ENCODE measurements at places on chromosomes 13 and 19. TPM values are rescaled to one million over a fixed set of nuclear protein-coding genes. Genes with fewer than 3 reads are reported as not detected.

DNA sequence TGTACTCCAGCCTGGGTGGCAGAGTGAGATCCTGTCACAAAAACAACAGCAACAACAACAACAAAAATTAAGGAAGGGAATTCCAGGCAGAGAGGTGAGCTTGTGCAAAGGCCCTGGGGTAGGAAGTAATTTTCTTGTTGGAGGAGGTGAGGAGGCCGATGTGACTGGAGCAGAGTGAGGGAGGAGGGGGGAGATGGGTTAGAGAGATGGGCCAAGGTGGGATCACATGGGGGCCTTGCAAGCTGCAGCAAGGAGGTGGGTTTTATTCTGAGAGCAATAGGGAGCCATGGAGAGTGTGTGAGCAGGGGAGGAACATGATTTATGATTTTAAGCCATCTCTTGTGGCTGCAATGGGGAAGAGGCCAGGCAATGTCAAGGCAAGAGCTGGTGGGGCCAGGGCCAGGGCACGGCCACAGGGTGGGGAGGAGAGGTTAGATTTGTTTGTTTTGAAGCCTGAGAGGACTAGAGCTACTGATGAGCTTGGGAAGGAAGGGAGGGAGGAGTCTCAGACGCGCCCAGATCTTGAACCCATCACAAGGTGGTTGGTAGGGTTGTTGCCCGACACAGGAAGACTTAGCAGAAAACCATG lies 12.5 kb upstream of the COMP start:
- DNase-seq = no peak

DNA sequence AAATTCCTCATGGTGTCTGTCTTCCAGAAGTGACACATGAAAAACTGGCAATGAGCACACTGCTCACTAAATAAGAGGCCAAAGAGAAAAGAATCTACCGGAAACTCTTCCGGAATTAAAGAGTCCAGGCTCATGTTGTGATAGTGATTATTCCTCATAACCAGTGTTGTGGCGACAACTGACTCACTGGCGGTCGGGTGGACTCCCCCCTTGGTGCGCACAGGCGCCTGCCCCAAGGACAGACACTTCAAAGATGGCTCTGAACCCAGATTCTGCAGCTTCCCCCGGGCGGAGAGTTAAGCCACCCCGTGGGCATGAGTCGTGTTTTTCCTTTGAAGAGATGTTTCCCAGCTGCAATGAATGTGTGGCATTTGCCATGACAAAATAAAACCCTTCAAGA lies 10.3 kb downstream of the IL17D start:
- DNase-seq = no peak

GRCh38 chr13:110300090-110300815 lies 6.7 kb downstream of the COL4A1 start:
- no peak for DNase-seq

- no peak for DNase-seq
These were observed 115.0 kb upstream of the ZNF507 start for GRCh38 chr19:32230441-32230840.

DNA sequence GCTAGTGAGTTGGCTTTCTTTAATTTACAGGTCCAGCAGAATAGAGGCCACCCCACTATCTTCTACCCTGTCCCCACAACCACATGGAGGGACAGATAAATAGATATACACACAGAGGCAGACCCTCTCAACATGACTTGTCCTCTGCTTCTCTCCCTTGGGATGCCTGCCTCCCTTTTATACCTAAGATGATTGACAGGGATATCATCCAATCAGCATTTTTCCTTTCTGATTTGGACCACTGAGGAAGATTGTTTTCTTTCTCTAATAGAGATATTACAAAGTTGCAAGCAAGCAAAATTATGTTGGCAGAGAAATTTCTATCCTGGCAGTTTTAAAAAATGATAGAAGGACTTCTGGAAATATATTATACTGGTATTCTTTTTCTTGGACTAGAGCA lies 35.8 kb downstream of the STOML3 start:
- DNase-seq = no peak

DNA sequence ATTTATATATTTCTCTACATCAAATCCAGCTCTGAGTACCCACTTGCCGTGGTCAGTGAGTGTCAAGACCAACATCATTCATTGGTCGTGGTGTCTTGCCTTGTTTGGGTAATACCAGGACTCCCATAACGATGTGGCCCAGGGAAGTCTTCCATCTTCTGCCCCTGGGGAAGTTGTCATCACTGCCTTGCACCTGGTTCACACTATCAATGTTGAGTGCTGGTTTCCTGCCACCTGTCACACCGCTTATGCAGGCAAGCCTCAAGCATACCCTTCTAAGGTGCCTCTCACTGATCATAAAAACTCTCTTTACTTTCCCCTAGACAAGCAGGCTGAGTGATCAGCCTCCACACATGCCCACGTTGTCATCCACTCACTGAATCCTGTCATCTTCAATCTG lies 382.4 kb downstream of the KCTD12 start:
- no peak for DNase-seq

DNA sequence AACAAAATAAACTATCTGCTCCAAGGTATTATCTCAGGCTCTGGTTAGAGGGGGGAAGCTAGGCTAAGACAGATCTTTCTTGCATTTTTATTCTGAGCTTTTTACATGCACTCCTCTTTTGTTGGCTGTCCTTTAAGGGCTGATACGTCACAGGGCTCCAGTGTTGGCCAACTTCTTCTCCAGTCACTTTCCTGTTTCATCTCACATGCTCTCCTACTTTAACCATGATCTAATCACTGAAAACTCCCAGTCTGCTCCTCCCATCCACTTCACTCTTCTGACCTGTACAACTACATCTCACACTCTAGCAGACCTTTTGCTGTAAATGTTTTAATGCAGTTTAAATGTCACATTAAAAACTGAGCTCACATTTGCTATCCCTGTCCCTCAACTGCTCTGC lies 510.0 kb upstream of the KLF12 start:
- DNase-seq = no peak

OR7C1 gene
- not detected for total RNA-seq

FCAR gene
- total RNA-seq = 0.41 TPM

IZUMO2 gene
- total RNA-seq = not detected

MEIS3 gene
- total RNA-seq = 1.0 TPM
